ENCODE measurements at places on chromosomes 5 and 9.

DNA sequence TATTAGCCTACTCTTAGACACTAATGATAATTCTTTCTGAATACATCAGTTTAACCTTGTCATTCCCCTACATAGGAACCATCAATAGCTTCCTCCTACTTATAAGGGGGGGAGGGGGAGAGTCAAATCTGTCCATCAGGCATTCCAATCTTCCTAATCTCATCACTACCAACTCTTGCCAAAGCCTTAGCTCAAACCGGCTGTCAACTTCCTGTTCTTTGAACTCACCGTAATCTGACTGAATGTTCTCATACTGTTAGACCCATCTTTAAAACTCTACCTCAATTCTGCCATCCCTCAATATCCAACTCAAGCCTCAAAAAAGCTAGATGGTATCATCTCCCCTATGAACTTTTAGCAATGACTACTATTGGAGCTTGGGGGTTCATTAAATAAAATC is 41.9 kb upstream of the RNF38 start:
- DNase-seq = no peak

GRCh38 chr5:138230981-138231589 is 18.0 kb upstream of the CDC23 start:
- no peak for DNase-seq

GRCh38 chr9:126488310-126488709 is 125.4 kb upstream of the LMX1B start:
- DNase-seq = no peak

- DNase-seq = no peak
Measured at GRCh38 chr5:6905883-6906282, 192.7 kb downstream of the TENT4A start.

DNA sequence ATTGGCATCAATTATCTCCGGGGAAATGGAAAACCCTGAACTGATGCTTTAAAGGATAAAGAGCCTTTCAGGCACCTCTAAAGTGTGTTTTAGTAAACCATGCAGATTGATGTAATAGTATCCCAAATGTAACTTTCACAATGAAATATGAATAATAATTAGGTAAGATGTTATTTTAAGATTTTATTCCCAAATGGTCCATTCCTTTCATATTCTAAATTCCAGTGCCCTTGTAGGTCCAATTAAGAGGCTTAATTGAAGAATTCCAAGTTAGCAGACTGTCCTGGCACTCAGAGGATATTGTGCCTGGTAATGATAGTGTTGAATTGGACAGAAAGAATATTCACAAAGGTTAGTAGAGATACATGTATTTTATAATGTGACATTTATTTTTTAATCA is 352.5 kb upstream of the NUDT12 start:
- DNase-seq = no peak

GRCh38 chr5:151239237-151239861 is 13.6 kb upstream of the GM2A start:
- DNase-seq = no peak

DNA sequence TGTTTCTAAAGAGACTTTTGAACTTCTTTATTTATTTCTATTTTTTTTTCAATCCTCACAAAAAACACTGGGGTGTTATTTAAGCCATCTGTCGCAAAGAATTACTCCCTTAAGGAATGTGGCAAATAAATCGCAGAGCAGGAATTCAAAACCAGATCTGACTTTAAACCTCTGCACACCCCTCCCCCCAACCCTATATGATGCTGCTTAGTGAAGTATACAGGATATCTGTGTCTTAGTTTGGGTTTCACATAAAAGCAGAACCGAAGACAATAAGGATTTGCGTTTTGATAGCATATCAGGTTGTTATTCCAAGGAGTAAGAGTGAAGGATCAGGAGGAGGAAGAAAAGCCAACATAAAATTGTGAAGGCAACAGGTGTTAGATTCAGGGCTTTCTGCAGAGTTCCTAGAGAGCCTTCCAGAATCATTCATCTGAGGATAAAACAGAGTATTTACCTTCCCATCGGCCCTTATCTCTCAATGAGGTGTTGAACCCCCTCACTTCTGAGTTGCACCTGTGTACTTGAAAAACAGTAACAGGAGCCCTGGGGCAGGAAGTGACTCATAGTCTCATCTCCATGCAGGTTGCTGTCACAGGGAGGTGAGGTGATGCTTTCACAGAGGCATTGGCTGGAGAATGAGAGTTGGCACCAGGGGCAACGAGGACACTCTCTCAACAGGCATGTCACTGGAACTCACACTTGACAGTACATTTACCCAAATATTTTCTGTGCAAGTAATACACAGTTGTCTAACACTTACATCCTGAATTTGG is 33.5 kb upstream of the DMRT3 start:
- no peak for DNase-seq

GRCh38 chr9:76751001-76751400 is 13.2 kb upstream of the PCA3 start:
- DNase-seq = no peak

GRCh38 chr5:65919773-65920172 is 6.6 kb upstream of the ERBIN start:
- DNase-seq = no peak

- no peak for DNase-seq
Measured at GRCh38 chr5:145500710-145501109, 334.4 kb downstream of the PRELID2 start.

DNA sequence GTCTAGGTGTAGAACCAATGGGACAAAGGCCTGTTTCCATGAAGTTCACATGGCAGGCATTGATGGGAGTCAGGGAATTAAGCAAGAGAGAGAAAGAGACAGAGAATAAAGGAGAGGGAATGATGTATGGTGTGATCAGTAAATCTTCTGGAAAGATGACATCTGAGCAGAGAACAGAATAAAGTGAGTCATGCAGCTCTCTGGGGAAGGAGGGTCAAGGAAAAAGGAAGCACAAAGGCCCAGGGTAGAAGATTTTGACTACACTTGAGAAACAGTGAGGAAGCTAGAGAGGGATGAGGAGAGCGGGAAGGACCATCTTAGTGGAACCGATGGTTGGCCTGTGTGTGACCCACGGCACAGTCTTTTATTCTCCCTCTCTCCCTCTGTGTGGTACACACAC is 425.9 kb downstream of the SPOCK1 start:
- no peak for DNase-seq

- DNase-seq = no peak
Measured at GRCh38 chr5:52825826-52826225, 38.1 kb downstream of the ITGA1 start.

DNA sequence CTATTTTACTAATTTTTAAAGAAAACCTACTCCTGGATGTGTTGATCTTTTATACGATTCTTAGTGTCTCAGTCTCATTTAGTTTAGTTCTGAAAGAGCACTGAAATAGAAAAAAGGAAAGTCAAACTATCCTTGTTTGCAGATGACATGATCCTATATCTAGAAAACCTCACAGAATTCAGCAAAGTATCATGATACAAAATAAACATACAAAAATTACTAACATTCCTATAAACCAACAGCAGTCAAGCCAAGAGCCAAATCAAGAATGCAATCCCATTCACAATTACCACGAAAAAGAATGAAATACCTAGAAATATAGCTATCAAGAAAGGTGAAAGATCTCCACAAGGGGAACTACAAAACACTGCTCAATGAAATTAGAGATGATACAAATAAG is 225.8 kb upstream of the CDH18 start:
- DNase-seq = no peak

- DNase-seq = no peak
Measured at GRCh38 chr5:77272206-77272605, 61.7 kb downstream of the PDE8B start.

- DNase-seq = no peak
Measured at GRCh38 chr5:104569621-104570020, 1007.0 kb upstream of the NUDT12 start.

DNA sequence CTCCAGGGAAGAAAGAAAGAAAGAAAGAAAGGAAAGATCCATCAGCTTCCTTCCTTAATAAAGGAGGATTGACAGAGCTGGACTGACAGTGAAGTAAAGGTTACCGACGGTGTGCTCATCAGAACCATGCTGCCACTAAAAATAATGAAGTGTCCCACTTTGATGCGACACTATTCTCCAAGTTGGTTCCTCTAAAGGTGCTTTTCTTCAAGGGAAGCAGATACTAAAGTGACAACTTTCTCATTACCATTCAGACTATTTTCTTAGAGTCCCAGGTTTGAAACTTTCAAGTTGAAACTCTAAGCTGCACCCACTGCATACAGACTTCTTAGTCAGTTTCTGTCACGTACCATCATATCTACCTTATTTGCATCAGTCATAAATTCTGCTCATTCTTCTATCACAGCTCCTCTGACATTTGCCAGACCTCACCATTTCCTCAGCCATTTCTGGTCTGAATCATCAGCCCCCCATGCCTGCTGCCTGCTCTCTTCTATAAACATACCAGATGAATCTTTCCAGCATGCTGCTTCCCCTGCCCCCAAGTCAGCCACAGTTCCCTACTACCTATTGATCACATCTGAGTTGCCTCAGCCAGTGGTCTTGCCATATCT is 177.6 kb downstream of the DEPDC1B start:
- no peak for DNase-seq

- DNase-seq = peak; percentile 18
Measured at GRCh38 chr9:128683340-128684064, 5.5 kb upstream of the SET start.

- DNase-seq = no peak
Measured at GRCh38 chr9:88775037-88775471, 216.2 kb upstream of the S1PR3 start.

GRCh38 chr9:118303216-118303615 is 599.0 kb downstream of the TLR4 start:
- no peak for DNase-seq

DNA sequence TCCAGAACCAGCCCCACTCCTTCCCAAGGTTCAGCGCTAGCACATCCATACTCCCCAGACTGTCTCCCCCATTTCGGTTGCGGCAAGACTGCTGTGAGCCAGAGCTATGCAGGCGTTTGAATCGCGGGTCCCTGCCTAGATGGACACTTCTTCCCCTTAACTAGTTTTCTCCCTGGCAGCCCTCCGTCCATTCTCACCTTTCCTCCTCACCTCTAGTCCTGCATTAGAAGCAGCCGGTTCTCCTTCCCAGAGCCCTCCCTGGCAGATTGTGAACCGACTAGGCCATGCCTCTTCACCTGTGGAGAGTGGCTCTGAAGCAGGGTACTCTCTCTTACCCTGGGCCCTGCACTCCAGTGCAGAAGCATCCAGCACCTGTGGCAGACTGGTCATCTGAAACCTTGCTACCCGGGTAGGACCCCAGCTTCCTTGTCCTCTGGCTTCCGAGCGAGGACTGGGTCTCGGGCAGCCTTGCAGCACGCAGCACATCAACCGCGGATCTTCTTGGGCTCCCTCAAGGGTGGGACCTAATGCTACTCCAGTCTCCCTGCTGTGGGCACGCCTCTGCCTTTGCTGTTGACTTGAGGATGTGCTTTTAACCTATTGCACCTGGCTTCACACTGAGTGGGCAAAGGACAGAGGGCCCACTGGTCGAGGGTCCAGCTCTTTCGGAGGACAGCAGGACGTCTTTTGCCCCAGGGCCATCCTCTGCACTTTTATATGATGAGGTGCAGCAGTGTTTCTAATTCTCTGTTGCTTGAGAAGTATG is 183.6 kb downstream of the AOPEP start:
- no peak for DNase-seq

- DNase-seq = no peak
Measured at GRCh38 chr5:160197341-160198144, 31.8 kb upstream of the FABP6 start.

DNA sequence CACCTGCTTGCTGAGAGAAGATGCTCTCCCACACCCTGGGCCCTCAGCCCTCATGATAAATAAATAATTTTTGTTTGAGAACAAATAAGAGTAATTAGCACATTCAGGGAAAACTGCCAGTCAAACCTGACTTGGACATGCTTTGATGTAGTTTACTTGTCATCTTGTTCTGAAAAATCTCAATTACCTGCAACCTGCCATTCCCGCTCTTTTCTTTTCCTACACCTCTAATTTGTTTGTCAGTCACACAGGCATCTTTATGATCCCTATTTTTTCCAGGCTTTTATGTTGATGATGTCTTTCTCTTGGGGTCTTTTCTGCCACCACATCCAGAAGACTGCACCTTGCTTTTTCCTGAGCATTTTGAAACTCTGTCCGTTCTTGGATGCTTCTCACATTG is 28.6 kb upstream of the TGFBI start:
- no peak for DNase-seq

DNA sequence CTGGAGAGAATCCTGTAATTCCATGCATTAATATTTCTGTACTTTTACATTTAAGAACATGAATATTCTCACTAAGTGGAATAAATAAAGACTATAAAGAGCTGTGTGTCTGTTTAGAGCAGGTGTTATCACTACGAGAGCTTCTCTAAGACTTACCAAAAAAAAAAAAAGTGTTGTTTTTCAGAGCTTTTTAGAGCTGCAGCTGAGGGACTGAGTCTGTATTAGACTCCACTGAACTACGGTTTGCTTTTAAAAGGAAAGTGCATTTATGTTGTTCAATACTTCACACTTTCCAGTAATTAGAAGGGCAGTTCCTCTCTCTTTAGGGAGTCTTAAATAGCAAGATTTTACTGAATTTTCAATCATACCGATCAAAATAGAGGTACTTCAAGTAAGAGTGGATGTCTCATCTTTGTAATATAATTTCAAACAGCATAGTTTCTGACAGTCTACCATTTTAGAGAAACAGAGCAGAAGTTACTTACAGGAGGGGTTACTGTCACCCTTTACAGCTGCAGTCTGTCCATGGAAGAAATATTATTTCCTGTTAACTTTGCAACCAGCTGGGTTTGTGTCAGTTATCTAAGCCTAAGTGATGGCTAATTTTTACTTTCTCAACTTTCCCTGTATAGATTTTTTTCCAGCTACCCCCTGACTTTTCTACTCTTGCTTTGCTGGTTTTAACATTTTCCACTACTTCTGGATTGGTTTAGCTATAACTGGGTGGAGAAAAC is 2.4 kb downstream of the SYK start:
- no peak for DNase-seq

- DNase-seq = no peak
Measured at GRCh38 chr9:97711223-97711626, 14.1 kb upstream of the XPA start.

- no peak for DNase-seq
Measured at GRCh38 chr5:131242728-131243255, 21.1 kb upstream of the CDC42SE2 start.

DNA sequence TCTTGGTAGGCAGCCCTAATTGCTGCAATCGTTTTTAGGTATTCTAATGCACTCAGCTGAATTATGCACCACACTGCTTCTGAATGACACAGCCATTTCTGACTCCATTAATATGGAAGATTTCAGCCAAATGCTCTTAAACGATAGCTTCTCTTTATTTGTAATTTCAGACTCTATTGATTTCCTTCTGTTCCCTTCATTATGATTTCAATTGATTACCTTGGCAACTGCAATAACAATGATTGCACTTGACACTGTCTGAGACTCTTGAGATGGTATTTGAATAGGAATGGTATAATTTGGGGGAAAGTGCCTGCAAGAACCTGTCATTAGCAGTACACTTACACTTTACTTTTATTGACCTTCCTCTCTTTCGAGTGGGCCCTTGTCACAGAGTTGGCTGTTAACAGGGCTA is 296.1 kb upstream of the DMAC1 start:
- no peak for DNase-seq

- DNase-seq = no peak
Measured at GRCh38 chr5:179061025-179061424, 852 bp downstream of the ZNF354C start.

- DNase-seq = no peak
Measured at GRCh38 chr9:135253305-135254004, 166.0 kb downstream of the OLFM1 start.

All from activated CD4-positive, alpha-beta T cell treated with anti-CD3 and anti-CD28 coated beads, Interleukin-2, amount 50 U/mL, for 24 hours (primary cell).